NCI-H748 treated with DMSO at 0.1 percent for 48 hours (cell line): ENCODE measurements at places on chromosomes 2 and 18.

- DNase-seq: no peak
Observed at GRCh38 chr18:80004600-80005342, 16.4 kb upstream of the TXNL4A start.

GRCh38 chr2:179991344-179991743, 15.8 kb downstream of the CWC22 start:
- DNase-seq: no peak

- no peak for DNase-seq
Observed at GRCh38 chr2:231489990-231490389, 25.7 kb upstream of the NCL start.

DNA sequence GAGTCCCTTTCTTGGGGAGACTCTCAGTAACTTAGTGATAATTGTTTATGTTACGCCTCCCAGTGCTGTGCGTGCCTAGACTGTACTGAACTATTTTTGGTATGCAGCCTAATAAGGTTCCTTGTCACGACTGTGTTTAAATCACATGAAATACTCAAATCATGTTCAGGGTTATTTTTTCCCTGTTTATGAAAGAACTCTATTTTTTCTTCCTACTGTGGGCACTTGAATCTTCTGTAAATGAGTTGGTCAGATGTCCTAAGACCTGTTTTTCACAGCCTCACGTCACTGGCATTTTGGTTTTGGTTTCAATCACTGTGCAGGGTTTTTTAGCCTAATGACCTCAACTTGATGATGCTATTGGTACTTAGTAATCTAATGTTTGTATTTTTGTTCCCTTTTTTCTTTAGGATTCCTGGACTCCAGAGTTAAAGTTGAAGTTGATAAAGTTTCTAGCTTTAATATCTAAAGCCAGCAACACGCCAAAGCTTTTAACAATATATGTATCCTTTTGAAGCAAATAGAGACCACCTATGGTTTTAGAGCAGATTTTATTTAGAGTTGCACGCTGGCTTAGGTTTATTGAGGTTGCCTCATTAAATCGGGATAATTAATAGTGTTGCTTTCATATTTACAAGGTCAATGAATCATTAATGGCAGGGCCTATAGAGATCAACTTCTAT, 24.0 kb downstream of the ARMC9 start:
- no peak for DNase-seq

- DNase-seq: no peak
Observed at GRCh38 chr2:67075530-67076238, 321.4 kb upstream of the ETAA1 start.

DNA sequence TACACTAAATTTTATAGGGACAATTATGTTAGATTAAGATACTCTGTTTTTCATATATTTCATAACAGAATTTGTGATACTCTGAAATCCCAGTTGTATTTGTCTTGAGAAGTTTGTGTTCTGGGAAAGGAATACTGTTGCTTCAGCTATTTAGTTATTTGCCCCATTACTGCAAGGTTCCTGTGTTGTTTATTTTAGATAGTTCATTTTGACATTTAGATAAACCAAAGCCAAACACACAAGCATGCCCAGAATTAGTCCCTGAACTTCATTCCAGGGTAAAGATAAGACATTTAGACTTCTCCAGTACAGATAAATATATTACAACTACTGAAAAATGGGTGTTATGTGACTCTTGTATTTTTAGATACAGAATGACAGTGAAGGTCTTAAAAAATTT, 74.7 kb downstream of the BMPR2 start:
- DNase-seq: no peak

GRCh38 chr2:185894223-185894622, 155.6 kb downstream of the FSIP2 start:
- no peak for DNase-seq

DNA sequence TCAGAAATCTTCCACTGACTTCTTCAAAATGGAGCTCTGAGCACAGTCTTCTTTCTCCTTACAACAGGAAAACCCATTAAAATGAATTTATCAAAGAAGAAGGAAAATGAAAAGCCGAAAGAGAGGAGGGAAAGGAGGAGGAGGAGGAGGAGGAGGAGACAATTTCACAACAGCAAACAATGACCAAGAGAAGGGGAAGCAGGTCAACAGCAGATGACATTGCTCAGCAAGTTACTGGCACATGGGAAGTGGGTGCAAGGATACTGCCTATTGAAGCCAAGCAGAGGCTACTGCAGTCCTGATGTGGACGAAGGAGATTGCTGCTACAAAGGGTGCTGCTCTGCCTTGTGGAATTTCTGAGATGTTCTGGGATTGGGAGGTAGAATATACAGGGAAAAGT, 268.2 kb upstream of the FBXO11 start:
- no peak for DNase-seq

- no peak for DNase-seq
Observed at GRCh38 chr2:75431763-75432162, 129.0 kb downstream of the EVA1A start.

GRCh38 chr2:3427272-3427671, 47.8 kb downstream of the TRAPPC12 start:
- no peak for DNase-seq

DNA sequence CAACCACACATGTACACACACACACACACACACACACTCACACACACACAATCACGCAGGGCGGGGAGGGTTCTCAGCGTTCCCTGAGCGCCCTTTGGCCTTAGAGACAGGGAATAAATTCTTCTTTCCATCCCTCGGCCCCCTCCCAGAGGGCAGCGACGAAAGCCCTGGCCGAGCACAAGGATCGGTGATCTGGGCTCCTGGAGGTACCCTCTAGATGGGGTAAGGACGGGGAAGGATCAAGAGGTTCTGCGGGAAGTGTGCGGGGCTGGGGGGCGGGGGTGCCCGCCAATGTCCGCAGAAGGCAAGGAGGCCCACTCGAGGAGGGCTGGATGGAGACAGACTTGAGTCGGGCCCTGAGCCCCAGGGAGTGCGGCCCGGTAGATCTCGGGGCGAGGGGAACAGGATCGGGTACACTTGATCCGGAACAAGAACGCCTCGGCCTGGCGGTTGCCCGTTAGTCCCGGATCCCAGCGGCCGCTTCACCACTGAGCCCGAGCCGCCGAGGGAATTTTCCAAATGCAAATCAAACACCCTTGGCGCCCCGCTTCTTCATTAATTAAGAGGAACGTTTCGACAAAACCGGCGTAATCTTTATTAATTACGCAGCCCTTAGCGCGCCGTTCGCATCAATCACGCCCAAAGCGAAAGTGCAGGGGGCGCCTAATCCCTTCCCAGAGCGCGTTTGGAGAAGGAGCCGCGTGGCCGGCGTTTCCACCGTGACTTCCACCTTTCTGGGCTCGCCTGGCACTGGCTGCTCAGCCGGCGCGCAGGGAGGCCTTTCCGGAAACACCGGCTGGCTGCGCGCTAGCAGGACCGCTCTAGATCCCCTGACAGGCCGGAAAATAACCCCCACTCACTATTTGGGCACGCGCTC, 7.0 kb upstream of the PAX3 start:
- no peak for DNase-seq

DNA sequence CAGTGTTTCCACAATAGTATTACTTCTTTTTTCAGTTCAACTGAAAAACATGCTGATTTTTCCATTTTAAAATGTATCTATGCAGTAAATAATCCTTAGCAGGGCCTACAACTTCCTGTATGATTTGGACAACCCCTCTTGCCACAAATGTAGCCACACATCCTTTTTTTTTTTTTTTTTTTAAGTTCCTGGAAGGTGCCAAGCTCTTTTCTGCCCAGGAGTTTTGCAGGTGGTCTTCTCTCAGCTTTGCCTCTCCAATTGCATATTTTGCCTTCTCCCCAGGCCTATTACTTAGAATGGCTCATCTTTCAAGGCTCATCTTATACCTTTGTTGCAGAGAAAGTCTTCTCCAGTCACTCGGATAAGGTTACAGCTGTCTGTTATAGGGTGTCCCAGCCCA, 11.6 kb downstream of the KLHL14 start:
- DNase-seq: no peak

- DNase-seq: peak; percentile 60
Observed at GRCh38 chr18:63339920-63340484, 20.4 kb upstream of the BCL2 start.

- no peak for DNase-seq
Observed at GRCh38 chr2:54420524-54421172, 35.5 kb upstream of the SPTBN1 start.

DNA sequence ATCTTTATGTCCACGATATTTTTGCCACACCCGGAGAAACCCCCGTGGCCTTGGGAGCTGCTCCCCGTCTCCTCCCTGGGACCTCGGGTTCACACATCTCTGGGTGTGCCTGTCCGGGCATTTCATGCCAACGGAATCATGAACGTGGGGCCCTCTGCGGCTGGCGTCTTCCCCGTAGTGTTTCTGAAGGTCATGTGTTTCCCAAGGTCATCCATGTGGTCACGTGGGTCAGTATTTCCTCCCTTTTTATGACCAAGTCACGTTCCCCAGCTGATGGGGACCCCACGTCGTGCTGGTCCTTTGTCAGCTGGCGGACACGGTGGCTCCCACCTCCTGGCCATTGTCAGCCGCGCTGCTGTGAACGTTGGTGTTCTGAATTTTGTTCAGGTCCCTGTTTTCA, 135.7 kb downstream of the NFATC1 start:
- no peak for DNase-seq

GRCh38 chr2:157193461-157193860, 64.0 kb upstream of the GALNT5 start:
- DNase-seq: no peak

DNA sequence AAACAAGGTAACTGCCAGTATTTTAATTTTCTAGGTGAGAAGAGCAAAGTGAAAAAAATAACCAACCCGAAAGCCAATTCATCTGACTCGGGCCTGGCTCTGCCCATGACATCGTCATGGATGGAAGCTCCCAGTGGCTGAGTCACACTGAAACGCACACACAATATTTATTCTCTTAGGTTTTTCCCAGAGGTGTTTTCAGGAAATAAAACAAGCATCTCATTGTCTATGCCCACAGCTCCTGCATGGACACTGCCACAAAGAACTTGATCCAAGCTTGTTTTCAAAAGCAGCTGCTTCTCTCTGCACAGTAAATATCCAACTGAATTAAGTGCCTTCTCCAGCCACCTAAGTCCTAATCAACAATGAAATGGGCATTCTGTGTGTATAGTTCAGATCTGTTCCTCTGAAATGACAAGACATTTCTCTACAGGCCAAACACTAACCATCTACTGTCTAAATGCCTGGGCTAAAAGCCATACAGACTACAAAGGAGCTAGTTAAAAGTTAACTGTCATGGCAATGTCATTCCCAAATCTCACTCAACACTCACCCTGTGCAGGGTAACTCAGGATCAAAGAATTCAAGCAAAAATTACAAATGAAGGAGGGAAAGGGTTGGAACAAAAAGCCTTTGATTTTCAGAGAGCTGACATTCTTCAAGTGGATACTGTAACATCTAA, 62.9 kb downstream of the RPL31 start:
- no peak for DNase-seq

DNA sequence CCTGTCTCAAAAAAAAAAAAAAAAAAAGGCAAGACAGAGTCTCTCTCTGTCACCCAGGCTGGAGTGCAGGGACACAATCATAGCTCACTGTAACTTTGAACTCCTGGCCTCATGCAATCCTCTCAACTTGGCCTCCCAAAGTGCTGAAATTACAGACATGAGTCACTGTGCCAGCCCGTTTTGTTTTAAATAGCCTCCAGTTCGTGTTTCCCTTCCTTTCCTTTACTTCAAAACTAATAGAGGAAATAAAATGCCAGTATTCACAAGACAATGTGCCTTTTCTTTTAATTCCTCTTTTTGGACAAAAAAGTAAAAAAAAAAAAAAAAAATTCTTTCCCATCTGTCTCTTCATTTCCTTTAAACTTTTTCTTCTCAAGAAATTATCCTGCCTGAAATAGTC, 54.5 kb upstream of the ACMSD start:
- DNase-seq: no peak

- DNase-seq: no peak
Observed at GRCh38 chr2:213220967-213221603, 63.2 kb upstream of the SPAG16 start.

DNA sequence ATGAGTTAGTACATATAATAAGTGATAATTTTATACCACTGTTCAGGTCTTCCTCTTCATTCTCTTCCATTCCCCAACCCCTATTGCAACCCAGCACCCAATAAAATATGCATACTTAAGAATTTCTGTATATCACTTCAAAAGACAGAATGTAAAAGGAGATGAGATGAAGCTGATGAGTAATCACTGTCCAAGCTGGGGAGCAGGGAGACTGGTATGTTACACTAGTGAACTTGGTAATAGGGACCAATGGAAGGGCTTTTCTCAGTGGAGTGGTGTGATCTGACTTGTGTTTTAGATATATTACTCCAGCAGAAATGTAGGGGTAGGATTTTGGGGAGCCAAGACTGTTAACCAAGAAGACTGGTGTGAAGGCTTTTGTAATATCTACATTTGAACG, 18.0 kb upstream of the ARHGAP28 start:
- DNase-seq: no peak

- no peak for DNase-seq
Observed at GRCh38 chr2:114727012-114727411, 284.6 kb downstream of the DPP10 start.

GRCh38 chr2:57867730-57868129, 178.9 kb upstream of the VRK2 start:
- DNase-seq: no peak

GRCh38 chr2:618005-618404, 59.2 kb downstream of the TMEM18 start:
- DNase-seq: no peak

DNA sequence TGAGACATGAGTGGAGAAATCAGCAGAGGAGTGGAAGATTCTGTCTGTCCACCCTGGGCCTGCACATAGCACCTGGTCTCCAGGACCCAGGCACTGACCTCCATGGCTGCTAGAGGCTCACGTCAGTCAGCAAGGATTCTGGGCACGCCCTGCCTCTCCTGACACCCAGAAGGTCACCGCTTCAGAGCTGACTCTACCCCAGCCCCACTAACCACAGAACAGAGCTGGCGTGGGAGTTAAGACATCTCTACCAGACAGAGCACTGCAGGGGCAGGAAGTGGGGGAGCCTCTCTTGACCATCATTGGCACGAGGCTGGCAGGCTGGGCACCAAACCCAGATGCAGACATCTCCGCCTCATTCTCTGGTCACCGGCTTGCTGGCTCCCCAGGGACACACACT, 3.0 kb downstream of the ADCY3 start:
- no peak for DNase-seq

GRCh38 chr2:20651731-20652099, 817 bp upstream of the HS1BP3 start:
- DNase-seq: no peak

DNA sequence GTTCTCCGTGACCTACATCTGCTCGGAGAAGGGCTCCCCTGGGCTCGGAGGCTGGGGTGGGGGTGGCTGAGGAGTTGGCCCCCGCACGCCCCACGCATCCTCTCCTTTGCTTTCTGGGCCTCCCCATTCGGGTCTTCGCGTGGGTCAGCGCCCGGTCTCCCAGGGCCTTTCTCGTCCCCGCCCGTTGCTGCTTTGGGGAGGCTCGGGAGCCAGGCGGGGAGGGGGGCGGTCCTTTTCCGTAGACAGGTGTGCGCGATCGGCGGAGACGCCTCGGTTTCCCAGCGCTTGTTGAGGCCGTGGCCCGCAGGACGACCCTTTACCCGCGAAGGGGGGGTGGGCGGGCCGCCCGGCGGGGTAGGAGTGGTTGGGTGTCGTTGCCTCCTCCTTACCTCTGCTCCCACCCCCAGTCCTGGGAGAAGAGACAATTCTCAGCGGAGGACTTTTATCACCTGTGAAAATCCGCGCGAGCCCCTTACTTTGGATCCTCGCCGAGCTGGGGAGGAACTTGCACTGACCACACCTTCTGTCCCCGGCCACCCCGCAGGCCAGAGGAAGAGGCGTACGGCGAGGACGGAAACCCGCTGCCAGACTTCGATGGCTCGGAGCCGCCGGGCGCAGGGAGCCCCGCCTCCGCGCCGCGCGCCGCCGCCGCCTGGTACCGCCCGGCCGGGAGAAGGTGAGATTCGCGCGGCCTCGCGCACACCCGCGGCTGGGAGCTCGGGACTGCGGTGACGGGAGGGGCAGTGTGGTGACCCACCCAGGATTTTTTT, 2.6 kb downstream of the ADCYAP1 start:
- DNase-seq: peak; percentile 81
